Activated T-helper 1 cell treated with anti-CD3 and anti-CD28 coated beads, Interleukin-12 subunit alpha, Interleukin-12 subunit beta, Interleukin-2, Interleukin-4 antibody, amounts not matched to agents 30 ng/mL and 10 ng/mL and 1 ng/mL, durations not matched to agents 14 hours and 24 hours and 36 hours (primary cell): ENCODE measurements at places on chromosomes 7 and 10. TPM values are rescaled to one million over a fixed set of nuclear protein-coding genes. Genes with fewer than 3 reads are reported as not detected.

NCF1 gene
- 0.39 and 0.67 TPM in 2 replicates for total RNA-seq

CARD11 gene
- total RNA-seq = 120 and 128 TPM in 2 replicates

CALN1 gene
- total RNA-seq = not detected in 2 replicates

GJD4 gene
- not detected in 2 replicates for total RNA-seq

EPO gene
- not detected in 2 replicates for total RNA-seq
